ENCODE measurements at places on chromosomes 2 and 18. TPM values are rescaled to one million over a fixed set of nuclear protein-coding genes. Genes with fewer than 3 reads are reported as not detected.

- no peak for DNase-seq
Observed at GRCh38 chr2:111199840-111200239, 79.1 kb downstream of the BCL2L11 start.

HYCC2 gene
- 82.7 TPM for total RNA-seq

ZNF892 gene
- 19.8 TPM for total RNA-seq

GRCh38 chr2:227472265-227473121, 537 bp downstream of the AGFG1 start:
- DNase-seq, result peak; percentile 58

DNA sequence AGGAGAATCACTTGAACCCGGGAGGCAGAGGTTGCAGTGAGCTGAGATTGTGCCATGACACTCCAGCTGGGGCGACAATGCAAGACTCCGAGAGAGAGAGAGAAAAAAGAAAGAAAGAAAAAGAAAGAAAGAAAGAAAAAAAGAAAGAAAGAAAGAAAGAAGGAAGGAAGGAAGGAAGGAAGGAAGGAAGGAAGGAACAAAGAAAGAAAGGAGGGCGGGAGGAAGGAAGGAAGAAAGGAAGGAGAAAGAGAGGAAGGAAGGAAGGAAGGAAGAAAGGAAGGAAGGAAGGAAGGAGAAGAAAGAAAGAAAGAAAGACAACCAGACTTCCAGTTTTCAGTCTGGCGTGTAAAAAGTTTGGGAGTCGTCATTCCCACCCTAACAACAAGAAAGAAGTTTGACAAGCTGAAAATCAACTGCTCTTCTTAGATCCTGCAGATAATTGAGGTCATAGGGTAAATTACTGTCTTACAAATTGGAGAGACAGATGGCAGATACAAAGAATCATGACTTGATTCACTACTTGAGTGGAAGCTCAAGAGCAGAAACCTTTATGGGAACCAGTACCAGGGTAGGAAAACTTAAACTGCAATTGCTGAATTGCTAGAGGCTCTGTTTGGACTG, 15.1 kb upstream of the CYP27C1 start:
- no peak for DNase-seq

GRCh38 chr2:187527262-187527661, 27.0 kb downstream of the TFPI start:
- no peak for DNase-seq

DNA sequence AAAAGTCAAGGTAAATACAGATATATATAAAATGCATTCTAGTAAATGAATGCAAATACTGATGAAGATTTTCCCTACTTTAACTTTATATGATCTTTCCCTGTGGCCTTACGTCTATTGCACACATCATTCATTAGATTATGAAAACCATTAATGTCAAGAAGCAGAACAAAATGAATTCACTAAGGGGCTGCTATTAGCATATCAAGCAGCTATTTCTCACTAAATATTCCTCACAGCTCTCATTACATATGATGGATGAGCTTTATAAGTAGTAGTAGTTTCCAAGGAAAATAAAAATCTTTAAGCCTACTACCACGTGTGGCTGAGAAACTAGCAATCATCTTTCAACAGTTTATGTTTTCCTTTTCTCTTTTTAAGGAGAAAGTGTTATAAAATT, 702.8 kb upstream of the SLC39A10 start:
- no peak for DNase-seq

NR4A2 gene
- 2.4 TPM for total RNA-seq

DNA sequence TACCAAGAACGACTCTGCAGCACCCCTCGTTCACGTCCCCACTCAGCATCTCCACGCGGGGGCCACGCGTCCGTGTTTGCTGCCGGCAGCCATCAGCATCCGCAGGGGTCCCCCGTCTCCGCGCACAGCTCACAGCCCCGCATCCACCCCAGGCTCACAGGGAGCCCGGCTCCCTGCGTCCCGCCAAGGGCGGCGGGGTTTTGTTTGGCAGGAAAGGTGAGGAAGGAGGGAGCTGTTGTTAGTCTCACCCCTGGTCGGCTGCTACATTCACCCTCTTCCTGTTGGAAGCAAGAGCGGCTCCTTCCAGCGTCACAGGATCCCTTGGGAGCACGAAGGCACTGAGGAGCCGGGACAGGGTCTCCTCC, 131.0 kb upstream of the CTDP1 start:
- DNase-seq, result no peak

SCG2 gene
- 46.8 TPM for total RNA-seq

TUBA3E gene
- total RNA-seq, result not detected

DNA sequence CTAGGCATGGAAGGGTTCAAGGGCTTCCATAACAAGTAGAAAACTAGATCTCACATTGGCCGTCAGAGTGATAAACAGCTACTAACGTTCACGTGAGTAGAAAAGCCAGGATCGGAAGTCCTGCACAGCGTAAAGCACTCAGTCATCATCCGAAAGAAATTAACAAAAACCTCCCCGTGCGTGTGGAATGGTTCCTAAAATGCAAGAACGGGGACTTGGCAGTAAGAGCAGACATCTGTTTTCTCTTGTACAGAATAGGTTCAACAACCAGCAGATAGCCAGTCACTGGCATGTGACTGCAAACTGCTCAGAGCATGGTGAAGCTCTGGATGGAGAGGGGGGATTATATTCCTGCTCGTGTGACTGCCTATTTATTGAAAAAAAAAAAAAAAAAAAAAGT, 106.9 kb upstream of the ITGB6 start:
- no peak for DNase-seq

DNA sequence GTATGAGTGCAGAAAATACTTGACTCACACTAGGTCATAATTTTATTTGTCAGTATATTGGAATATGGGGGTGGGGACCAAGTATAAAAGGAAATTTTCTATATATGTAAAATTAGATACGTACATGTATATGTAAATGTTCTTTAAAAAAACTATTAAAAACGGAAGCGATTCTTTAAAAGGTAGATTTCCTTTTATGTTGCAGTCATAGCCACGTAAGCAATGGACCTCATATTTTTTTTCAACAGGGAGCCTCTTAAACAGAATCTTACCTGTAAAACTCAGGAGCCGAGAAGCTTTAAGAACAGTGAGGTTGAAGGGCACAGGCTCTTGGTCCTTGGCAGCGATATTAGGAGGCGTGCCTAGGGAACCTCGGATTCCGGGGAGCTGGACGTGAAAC, 3.3 kb downstream of the RHBDD1 start:
- no peak for DNase-seq

- DNase-seq, result no peak
Observed at GRCh38 chr2:225400060-225400511, 576 bp downstream of the NYAP2 start.

- peak; percentile 12 for DNase-seq
Observed at GRCh38 chr2:1488851-1489250, 75.6 kb downstream of the TPO start.

IL1B gene
- total RNA-seq, result 1.4 TPM

- DNase-seq, result no peak
Observed at GRCh38 chr2:98910349-98911125, 25.5 kb downstream of the CRACDL start.

SULT1C4 gene
- total RNA-seq, result 11.0 TPM

IL1R2 gene
- 1.4 TPM for total RNA-seq

IL1RL1 gene
- total RNA-seq, result 15.2 TPM

DNA sequence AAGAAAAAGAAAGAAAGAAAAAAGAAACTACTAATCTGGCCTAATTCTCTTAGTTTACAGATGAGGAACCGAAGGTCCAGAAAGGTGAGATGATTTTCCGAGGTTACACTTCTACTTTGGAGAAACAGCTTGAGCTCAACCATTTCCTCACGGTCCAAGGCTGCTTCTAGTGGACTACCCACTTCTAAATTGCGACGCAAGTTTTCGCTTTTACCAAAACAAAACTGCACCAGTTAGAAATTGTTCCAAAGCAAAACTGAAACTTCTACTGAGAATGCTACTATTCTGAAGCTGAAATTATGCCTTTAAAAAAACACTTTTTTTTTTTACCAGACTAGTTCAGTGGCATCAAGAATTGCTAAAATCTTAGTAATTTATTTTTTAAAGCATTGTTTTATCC, 101.6 kb downstream of the INO80D start:
- DNase-seq, result no peak

DNA sequence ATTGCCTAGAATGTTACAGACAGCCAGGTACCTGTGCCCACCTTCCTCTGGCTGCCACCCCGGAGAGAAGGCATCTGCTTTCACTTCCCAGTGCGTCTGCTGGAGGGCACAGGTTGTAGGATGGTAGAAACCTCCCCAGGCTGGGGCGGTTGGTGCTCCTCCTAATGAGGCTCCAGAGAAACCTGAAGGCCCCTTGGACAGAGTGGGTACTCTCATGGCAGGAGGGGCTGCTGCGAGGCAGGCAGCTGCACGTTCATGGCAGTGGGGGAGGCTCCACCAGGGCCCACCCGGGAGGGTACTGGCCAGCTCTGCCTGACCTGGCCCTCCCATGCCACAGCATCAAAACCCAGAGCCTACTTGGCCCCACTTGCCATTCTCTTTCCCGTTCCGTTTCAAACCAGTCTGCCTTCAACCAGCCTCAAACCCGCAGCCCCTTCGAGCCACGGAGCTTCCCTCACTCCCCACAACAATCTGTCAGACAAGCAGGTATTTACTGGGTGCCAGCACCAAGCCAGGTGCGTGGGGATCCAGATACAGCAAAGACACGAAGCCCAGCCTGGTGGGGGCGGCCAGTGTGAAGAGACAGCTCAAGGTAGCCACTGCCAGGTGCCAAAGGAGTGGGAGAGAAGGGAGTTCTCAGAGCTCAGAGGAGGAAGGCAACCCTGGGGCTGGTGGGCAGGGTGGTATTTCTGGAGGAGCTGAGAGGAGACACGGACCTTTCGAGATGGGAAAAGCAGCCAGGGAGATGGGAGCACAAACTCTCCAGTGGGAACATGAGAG, 229.6 kb downstream of the LOXHD1 start:
- DNase-seq, result peak; percentile 50

GRCh38 chr2:11013196-11013595, 101.5 kb downstream of the KCNF1 start:
- DNase-seq, result no peak

DNA sequence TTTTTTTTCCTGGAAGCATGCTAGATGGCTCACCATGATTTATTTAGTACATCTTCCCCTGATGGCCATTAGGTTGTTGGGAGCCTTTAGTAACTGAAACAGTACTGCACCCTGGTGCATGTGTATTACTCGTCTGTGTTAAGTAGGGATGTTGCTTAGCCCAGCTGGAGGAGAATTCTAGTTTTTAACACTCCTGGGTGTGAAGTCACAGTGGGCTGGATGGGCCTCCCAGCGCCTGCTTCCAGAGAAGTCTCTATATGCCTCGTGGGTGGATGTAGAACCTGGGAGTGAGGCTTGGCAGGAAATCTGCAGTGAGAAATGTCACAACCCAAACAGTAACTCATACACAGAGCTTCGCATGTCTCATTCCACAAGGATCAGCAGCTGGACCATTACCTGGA, 28.9 kb upstream of the NT5DC4 start:
- no peak for DNase-seq

DIPK1C gene
- total RNA-seq, result 12.2 TPM

DNA sequence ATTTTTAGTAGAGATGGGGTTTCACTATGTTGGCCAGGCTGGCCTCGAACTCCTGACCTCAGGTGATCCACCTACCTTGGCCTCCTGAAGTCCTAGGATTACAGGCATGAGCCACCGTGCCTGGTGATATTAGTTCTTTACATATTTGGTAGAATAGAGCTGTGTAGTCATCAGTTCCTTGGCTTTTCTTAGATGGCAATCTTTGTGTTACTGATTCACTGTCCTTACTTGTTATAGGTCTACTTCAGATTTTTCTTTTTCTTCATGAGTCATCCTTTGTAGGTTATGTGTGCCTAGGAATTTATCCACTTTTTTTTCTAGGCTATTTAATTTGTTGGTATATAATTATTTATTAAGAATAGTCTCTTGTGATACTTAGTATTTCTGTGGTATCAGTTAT, 30.3 kb upstream of the ZSWIM2 start:
- no peak for DNase-seq

DNA sequence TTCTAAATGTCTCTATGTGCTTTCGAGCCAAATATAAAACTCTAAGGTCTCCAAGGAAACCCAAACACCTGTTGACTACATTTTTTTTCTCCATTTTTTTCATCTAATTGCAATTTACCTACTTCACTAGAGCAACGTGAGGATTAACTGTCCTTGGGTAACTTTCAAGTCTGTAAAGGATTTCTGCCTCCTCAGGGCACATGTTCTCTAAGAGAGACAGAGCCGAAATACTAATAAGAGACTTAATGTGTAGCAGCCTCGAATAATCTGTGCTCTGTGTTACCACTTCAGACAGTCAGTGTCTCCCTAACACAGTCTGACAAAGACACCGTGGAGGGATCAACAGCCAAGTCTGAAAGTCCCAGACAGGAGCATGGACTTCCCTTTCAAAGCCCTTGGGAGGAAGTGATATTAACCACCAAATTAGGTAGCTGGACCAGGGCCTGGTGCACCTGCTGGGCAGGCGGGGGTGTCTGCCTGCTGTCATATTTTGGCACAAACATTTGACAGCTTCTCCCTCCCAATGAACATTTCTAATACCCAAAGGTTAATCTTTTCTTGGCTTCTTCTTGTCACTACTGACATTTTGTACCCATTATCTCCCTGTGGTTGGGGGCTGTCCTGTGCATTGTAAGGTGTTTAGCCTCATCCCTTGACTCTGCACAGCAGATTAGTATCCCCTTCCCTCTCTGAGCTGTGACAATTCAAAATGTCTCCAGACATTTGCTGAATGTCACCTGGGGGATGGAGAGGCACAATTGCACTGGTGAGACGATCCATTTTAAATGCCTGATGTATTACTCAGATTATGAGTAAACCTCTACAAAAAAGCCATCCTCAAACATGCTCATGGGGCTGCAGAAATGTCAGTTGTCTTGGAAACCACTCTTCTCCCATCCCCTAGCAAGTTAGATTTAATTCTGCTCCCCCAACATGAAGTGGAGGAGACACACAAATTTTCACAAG, 45.7 kb upstream of the LYPD1 start:
- DNase-seq, result no peak

DNA sequence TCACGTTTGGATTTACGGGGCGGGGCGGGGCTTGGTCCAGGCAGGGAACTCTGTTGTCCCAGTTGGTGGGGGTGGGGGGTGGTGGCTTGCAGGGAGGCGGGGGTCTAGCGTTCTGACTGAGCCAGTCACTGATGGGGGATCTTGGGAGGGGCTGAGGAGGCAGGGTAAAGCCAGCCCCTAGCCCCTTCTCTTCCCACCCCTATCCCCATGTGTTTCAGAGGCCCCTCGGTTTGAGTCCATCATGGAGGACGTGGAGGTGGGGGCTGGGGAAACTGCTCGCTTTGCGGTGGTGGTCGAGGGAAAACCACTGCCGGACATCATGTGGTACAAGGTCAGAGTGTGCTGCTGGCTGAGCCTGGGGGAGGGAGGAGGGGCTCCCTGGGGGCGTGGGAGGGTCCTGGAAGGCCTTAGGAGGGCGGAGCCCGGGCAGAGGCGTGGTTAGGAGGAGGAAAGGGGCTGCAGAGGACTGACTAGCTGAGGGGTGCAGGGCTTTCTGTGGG, 22.0 kb upstream of the GMPPA start:
- DNase-seq, result no peak

GRCh38 chr18:42617221-42617620, 498.3 kb downstream of the RIT2 start:
- DNase-seq, result no peak

- DNase-seq, result no peak
Observed at GRCh38 chr2:187581125-187581896, 27.1 kb upstream of the TFPI start.

GRCh38 chr2:137924019-137924418, 40.3 kb upstream of the HNMT start:
- no peak for DNase-seq

CHRNA1 gene
- 1.1 TPM for total RNA-seq

Data from dorsolateral prefrontal cortex (tissue), 122 donors.